ENCODE measurements at places on chromosomes 2 and 18.

DNA sequence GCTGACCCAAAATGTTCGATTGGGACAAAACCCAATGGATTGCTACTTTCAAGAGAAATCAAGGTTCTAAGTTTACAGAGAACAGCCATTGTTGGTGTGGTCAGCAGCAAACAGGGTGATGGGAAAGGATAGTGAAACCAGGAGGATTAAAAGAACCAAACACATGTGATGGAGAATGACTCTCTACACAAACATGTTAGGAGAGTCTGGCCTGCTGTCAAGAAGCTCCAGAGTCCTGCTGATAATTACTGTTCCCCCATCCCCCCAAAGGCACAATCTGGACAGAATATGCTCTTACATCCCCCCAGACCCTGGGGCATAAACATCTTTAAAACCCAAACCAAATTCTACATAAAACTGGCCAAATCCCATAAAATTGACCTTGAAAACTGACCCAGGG, 32.0 kb upstream of the ACYP2 start:
- DNase-seq, result no peak

- no peak for DNase-seq
Measured at GRCh38 chr2:33363325-33364298, 112.8 kb upstream of the RASGRP3 start.

DNA sequence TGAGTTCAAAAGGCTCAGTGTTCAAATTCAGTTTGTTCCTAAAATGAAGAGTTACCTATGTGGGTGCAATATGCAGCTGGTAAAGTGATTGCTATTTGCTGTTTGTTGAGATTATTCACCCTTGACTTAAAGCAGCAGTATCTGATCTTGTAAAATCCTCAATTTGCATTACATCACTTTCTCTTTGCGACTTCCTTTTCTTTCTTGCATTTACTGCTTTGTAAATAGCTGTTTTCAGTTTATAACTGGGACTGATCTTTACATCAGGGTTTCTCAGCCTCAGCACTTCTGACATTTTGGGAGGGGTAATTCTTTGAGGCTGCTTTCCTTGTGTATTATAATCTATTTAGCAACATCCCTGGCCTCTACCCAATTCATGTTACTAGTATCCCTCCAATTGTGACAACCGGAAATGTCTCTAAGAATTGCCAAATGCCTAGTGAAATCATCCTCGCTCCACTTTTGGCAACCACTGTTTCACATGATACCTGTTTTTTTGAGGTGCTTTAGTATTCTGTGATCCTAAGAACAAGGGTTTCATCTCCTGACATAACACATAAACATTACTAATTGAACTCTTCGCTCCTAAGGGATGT, 12.1 kb upstream of the ERCC3 start:
- no peak for DNase-seq

GRCh38 chr2:230156782-230157699, 62.7 kb downstream of the SP110 start:
- DNase-seq, result no peak

GRCh38 chr2:147989809-147990403, 30.6 kb downstream of the ORC4 start:
- DNase-seq, result no peak

GRCh38 chr2:112004253-112004645, 50.8 kb upstream of the TMEM87B start:
- no peak for DNase-seq

- no peak for DNase-seq
Measured at GRCh38 chr2:24935145-24935544, 15.1 kb upstream of the ADCY3 start.

All from ecto neural progenitor cell (in vitro differentiated cells).